ENCODE measurements at places on chromosomes 6 and 20.

DNA sequence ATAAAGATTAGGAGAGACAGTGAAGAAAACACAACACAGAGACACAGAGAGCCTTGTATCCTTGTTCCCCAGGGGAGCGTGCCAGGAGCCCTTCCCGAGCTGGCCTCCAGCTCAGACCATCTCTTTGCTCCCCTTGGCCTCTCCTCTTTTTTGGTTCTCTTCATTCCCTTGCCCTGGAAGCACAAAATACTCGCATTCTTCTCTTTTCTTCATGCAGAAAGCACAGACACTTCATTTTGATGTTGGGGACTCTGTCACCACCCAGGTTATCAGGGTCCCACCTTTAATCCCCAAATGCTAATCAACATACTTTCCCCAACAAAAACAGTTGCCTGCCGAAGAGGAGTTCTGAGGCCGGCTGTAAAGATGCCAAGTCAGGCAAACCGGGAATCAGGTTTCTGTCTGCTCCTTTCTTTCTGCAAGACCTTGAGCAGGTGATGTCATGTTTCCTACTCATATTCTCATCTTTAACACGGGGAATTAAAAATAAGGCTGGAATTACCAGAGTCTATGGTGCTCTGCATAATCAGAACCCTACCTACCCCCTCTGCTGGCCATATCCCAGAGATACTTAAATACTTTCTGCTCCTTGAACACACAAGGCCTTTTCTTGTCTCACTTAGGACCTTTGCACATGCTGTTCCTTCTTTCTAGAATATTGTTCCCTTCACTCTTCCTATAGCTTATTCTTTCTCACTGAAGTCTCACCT lies 21.7 kb downstream of the TGM6 start:
- no peak for DNase-seq

DNA sequence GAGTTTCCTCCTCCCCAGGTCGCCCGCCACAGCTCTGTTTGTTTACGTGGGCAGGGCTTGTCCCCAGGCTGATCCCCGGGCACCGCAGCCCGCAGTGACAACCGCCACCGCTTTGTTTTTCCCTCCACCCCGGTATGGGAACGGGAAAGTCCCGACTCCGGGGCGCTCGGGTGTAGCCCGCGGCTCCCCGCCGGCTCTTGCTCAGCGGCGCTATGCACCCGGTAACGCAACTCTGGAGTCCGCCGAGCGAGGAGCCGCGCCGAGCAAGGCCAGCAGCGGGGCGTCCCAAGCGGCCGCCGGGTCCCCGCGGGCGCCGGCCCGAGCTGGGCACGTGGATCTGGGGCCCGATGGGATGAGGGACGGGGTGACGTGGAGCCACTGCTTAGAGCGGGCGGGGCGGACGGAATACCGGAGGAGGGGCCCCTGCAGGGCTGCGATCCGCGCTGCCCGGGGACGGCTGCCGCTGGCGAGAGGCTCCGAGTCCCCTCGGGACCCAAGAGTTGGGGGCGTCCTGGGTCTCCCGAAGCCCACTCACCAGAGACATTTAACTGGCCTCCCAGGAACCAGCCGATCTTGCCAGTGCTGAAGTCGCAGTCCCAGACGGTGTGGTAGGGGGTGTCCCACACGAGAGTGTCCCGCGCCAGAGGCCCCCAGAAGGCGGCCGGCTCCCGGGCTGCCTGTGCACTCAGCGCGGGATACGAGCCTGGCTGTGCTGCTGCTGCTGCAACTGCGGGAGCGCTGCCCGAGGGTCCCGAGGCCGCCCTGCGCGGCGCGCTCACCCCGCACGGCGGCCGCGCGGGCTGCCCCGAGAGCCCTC lies 497 bp downstream of the ACSS1 start:
- DNase-seq, result peak; percentile 83

- DNase-seq, result no peak
Measured at GRCh38 chr6:136600818-136601217, 50.6 kb upstream of the MAP7 start.

GRCh38 chr6:44234101-44235025 lies 11.0 kb downstream of the SLC29A1 start:
- peak; percentile 92 for DNase-seq

GRCh38 chr20:46708172-46708860 lies 1.1 kb upstream of the SLC2A10 start:
- DNase-seq, result no peak

- no peak for DNase-seq
Measured at GRCh38 chr6:133637436-133637835, 251.5 kb upstream of the TCF21 start.

GRCh38 chr20:46743088-46743487 lies 33.6 kb downstream of the SLC2A10 start:
- no peak for DNase-seq

DNA sequence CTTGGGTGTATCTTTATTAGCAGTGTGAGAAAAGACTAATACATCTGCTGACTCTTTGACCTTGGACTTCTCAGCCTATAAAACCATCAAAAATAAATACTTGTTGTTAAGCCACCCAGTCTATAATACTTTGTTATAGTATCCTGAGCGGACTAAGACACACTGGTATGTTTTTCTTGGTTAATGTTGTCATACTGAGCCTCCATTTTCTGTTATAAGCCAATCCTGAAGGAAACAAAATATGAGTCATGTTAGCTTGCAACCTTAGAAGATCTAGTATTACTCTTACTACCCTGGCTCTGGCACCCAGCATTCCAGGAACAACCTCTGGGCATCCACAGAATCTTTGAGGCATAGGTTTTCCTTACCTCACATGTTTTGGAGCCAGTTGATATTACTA lies 307.2 kb downstream of the FRK start:
- DNase-seq, result no peak

DNA sequence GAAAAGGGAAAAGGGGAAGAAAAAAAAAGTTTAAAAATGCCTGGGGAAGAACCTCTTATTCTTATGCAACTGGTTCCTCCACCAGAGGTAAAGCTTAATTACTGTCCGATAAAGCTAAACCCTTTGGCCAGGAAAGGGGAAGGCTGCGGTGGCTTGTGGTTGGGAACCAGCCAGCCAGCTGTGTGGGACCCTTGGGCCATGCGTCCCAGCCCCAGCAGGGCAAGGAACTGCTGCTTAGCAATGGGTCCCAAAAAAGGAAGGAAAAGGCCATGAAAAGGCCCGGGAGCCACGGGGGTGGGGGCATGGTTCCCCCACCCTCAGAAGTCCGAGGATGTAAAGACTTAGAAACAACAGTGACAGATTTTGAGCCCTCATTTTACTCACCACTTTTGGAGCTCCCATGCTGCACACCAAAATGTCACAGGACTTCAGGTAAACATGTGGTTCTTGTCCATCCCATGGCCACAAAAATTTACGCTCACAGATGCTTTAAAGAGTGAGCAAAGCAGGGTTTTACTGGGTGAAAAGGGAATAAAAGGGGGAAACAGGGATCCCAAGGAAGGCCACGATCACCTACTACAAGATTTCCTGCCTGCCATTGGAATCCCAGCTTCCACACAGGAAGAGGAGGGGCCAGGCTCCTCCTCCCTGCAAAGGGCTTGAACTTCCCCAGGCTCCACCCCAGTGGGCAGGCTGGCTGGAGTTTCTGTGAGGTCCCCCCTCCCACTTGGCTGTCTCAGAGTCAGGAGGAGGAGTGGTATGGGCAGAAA lies 1234.7 kb upstream of the GJE1 start:
- DNase-seq, result no peak

- DNase-seq, result no peak
Measured at GRCh38 chr6:48016020-48016755, 94.8 kb downstream of the PTCHD4 start.

- DNase-seq, result no peak
Measured at GRCh38 chr20:33667245-33667675, 517 bp downstream of the ACTL10 start.
